Fibroblast of lung (primary cell): ENCODE measurements at places on chromosomes 16 and 17. TPM values are rescaled to one million over a fixed set of nuclear protein-coding genes. Genes with fewer than 3 reads are reported as not detected.

DNA sequence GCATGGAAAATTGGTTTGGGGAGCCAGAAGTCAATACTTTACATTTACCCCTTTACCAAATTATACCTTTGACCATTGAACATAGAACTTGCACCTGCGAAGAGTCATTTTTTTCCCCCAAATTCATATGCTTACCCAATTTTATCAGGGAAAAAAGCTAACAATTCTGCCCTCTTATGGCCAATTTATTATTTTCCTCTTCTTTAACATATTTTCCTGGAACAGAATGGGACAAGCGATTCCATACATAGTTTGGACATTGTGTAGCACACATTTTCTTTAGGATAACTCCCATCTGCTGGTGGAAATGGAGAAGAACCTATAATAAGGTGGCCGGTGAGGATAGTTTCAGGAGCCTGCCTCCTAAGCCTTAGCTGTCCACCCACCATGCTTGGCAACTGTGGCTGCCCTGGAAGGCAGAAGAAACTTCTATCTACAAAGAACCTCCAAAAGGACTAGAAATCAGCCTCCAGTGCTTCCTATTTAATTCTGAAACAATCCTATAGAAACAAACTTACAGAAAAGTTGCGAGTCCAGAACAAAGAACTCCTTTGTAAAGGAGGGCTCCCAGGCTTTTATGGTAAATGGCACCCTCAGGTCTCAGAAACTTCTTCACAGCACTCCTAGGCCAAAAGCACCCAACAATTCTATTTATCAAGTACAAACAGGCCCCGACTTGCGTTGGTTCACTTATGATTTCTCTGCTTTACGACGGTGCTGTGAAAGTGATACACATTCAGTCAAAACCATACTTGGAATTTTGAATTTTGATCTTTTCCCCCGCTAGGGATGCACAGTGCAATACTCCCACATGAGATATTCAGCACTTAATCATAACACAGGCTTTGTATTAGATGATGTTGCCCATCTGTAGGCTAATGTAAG, 64.1 kb upstream of the CACNG4 start:
- no peak overlapping the region for H3K4me3 ChIP-seq
- DNase-seq = peak; percentile 37
- H3K36me3 ChIP-seq = no peaks in the 10 kb centered on the region
- no peak overlapping the region for H3K27ac ChIP-seq
- peaks cover 8% of the 10 kb centered on the region for H3K4me1 ChIP-seq
- H3K27me3 ChIP-seq = peaks cover 11% of the 10 kb centered on the region

Gene AXIN2
- polyA plus RNA-seq = 1.8 and 2.0 TPM in 2 replicates

GRCh38 chr16:2145843-2146242, 2.6 kb upstream of the RAB26 start:
- H3K4me3 ChIP-seq = no peak overlapping the region
- H3K36me3 ChIP-seq = peaks cover 3% of the 10 kb centered on the region
- no peak for DNase-seq

Gene UTS2R
- not detected in 2 replicates for polyA plus RNA-seq

DNA sequence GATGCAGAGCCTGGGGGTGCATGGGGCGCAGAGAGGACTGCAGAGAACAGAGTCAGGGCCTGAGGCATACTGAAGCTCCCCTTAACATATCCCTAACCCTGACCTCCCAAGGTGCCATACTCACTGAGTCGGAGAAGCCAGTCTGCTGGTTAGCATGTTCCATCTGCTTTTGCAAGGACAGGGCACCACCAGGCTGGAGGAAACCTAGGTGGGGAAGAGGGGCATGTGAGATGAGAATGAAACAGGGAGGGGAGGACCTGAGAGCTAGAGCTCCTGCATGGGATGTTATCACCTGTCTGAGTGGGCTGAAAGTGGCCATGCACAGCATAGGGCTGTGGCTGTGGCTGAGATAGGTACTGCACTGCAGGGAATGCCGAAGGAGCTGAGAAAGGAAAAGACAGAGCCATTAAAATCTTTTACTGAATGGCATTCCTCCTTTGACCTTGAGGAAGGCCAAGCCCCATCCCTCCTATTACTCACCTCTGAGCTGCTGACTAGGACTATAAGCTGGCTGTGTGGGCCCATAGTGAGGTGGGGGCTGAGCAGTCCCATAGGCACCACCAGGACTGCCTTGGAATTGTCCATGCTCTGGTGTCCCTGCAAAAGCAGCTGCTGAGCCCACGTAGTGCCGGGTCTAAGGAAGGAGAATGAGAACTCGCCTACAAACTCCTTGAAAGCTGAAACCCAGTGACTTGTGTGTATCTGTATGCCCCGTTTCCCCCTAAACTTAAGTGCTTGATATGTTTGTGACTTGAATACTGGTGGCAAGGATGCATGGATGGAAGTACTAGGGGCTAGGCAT, 1.9 kb downstream of the GPS2 start:
- no peak for DNase-seq
- no peak overlapping the region for H3K4me3 ChIP-seq
- peak overlapping the region; percentile 37 for H3K27ac ChIP-seq
- peaks cover 32% of the 10 kb centered on the region for H3K36me3 ChIP-seq
- no peaks in the 10 kb centered on the region for H3K27me3 ChIP-seq

- H3K36me3 ChIP-seq = no peaks in the 10 kb centered on the region
- H3K27ac ChIP-seq = no peak overlapping the region
- no peak overlapping the region for H3K4me3 ChIP-seq
- H3K27me3 ChIP-seq = peaks cover 2% of the 10 kb centered on the region
- no peaks in the 10 kb centered on the region for H3K4me1 ChIP-seq
These were observed 16.8 kb upstream of the SUPT4H1 start for GRCh38 chr17:58368860-58369213.

Gene TMEM220
- 2.8 and 4.1 TPM in 2 replicates for polyA plus RNA-seq

Gene PRR15L
- not detected in 2 replicates for polyA plus RNA-seq

GRCh38 chr17:50163843-50164696, 1.7 kb upstream of the SGCA start:
- DNase-seq = no peak
- no peak overlapping the region for H3K27ac ChIP-seq
- H3K27me3 ChIP-seq = no peaks in the 10 kb centered on the region
- no peak overlapping the region for H3K4me3 ChIP-seq
- no peaks in the 10 kb centered on the region for H3K36me3 ChIP-seq

DNA sequence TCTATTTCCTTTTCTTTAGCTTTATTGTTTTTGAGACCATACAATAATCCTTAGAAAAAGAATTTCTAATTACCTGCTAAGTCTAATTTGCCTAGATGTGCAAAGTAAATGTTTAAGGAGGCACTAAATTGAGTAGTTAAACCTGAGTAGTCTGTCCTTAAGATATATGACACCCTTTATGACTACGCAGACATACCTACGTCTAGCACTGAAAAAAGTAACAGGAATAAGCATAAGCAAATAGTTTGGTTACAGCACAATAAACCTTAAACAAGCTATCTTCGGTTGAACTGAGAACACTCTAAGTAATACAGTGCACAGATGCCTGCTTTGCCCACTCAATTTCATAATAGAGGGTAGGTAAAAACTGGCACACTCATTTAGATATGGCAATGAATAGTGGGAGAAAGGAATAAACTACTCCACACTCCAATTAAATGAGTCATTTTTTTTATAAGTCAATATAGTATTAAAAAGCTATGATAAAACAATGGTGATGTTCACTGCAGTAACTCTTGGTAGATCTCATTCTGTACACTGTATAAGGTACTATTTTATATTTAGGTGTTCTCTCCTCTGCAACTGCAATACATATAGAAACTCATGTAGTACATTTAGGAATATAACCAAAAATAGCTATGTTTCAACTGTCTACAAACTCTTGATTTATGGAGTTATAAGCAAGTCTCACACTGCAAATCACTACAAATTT, 19.7 kb upstream of the INTS2 start:
- no peaks in the 10 kb centered on the region for H3K4me1 ChIP-seq
- no peak for DNase-seq
- no peaks in the 10 kb centered on the region for H3K27me3 ChIP-seq
- H3K27ac ChIP-seq = no peak overlapping the region

- H3K36me3 ChIP-seq = no peaks in the 10 kb centered on the region
- no peak overlapping the region for H3K4me3 ChIP-seq
- DNase-seq = peak; percentile 18
- H3K4me1 ChIP-seq = peaks cover 10% of the 10 kb centered on the region
- H3K27ac ChIP-seq = peak overlapping the region; percentile 30
These were observed 26.0 kb downstream of the CBFB start for GRCh38 chr16:67054901-67055300.

- no peak overlapping the region for H3K27ac ChIP-seq
- no peak overlapping the region for H3K4me3 ChIP-seq
- H3K4me1 ChIP-seq = no peaks in the 10 kb centered on the region
- no peak for DNase-seq
- no peaks in the 10 kb centered on the region for H3K27me3 ChIP-seq
- H3K36me3 ChIP-seq = no peaks in the 10 kb centered on the region
These were observed 183.1 kb downstream of the CYLD start for GRCh38 chr16:50924759-50925545.

GRCh38 chr16:3550851-3551847, 26.1 kb downstream of the NLRC3 start:
- no peak overlapping the region for H3K27ac ChIP-seq
- H3K4me1 ChIP-seq = no peaks in the 10 kb centered on the region
- no peak overlapping the region for H3K4me3 ChIP-seq
- H3K36me3 ChIP-seq = no peaks in the 10 kb centered on the region

DNA sequence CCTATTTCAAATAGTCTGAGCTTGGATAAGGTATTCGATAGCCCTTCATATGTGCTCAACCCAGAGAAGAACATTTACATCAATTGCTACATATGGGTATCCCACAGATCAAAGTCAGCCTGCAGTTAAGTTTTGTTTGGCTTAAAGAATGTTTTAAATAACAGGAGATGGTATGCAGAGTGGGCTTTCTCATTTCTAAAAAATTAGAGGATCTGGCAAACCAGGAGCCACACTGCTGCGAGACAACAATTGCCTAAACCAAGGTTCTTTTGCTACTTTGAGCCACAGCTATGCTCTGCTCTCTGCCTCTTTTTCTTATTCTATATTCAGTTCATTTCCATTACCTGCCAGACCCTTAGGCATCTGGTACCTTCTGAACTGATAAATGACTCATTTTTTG, 30.2 kb upstream of the ARHGAP44 start:
- peak; percentile 8 for DNase-seq
- no peaks in the 10 kb centered on the region for H3K27me3 ChIP-seq
- H3K36me3 ChIP-seq = no peaks in the 10 kb centered on the region
- H3K27ac ChIP-seq = no peak overlapping the region

Gene EFCAB13
- polyA plus RNA-seq = 1.0 and 1.3 TPM in 2 replicates

DNA sequence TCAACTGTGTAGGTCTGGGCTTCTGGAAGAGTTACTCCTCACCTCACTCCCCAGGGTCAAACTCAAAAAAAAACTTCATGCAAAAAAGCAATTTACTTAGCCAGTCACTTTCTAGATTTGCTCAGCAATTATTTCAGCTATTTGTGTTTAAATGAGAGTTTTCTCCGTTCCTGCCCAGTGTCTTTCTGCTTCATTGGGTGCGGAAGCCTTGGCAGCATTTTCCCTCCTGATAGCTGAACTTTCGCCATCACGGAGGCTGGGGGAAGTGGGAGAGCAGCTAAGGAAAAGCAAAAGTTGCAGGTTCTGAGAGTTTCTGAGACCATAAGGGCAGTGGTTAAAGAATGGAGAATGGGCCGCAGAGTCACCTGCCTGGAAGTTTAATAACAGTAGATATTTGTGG, 287.1 kb upstream of the DYNLRB2 start:
- H3K36me3 ChIP-seq = no peaks in the 10 kb centered on the region
- H3K4me3 ChIP-seq = no peak overlapping the region
- DNase-seq = no peak
- H3K4me1 ChIP-seq = no peaks in the 10 kb centered on the region
- no peaks in the 10 kb centered on the region for H3K27me3 ChIP-seq

GRCh38 chr17:81065500-81065899, 30.5 kb downstream of the BAIAP2 start:
- no peak for DNase-seq
- H3K27ac ChIP-seq = no peak overlapping the region
- H3K4me1 ChIP-seq = peaks cover 3% of the 10 kb centered on the region
- no peaks in the 10 kb centered on the region for H3K27me3 ChIP-seq
- H3K4me3 ChIP-seq = no peak overlapping the region

Gene TP53TG3C
- polyA plus RNA-seq = not detected in 2 replicates

- no peak overlapping the region for H3K27ac ChIP-seq
- H3K27me3 ChIP-seq = no peaks in the 10 kb centered on the region
- peaks cover 3% of the 10 kb centered on the region for H3K4me1 ChIP-seq
- no peaks in the 10 kb centered on the region for H3K36me3 ChIP-seq
These were observed 89.1 kb downstream of the SSH2 start for GRCh38 chr17:29840884-29841283.

- peaks cover 5% of the 10 kb centered on the region for H3K36me3 ChIP-seq
- no peak overlapping the region for H3K27ac ChIP-seq
- H3K4me1 ChIP-seq = no peaks in the 10 kb centered on the region
- no peaks in the 10 kb centered on the region for H3K27me3 ChIP-seq
- no peak for DNase-seq
These were observed 5.1 kb downstream of the PRSS8 start for GRCh38 chr16:31130336-31130891.

GRCh38 chr17:1908699-1909309, 79.0 kb downstream of the RPA1 start:
- H3K27ac ChIP-seq = no peak overlapping the region
- H3K4me1 ChIP-seq = peaks cover 3% of the 10 kb centered on the region
- H3K4me3 ChIP-seq = no peak overlapping the region
- no peaks in the 10 kb centered on the region for H3K36me3 ChIP-seq
